ENCODE measurements at places on chromosomes 4 and X. TPM values are rescaled to one million over a fixed set of nuclear protein-coding genes. Genes with fewer than 3 reads are reported as not detected.

Gene PRSS12
- total RNA-seq, result 14.1 TPM

- no peak for DNase-seq
Observed at GRCh38 chr4:71231129-71232055, 107.4 kb upstream of the SLC4A4 start.

- no peak for DNase-seq
Observed at GRCh38 chrX:135520022-135520552, 373 bp upstream of the INTS6L start.

- no peak for DNase-seq
Observed at GRCh38 chr4:181745933-181746625, 497.1 kb upstream of the TENM3 start.

Gene SPANXB1
- not detected for total RNA-seq

DNA sequence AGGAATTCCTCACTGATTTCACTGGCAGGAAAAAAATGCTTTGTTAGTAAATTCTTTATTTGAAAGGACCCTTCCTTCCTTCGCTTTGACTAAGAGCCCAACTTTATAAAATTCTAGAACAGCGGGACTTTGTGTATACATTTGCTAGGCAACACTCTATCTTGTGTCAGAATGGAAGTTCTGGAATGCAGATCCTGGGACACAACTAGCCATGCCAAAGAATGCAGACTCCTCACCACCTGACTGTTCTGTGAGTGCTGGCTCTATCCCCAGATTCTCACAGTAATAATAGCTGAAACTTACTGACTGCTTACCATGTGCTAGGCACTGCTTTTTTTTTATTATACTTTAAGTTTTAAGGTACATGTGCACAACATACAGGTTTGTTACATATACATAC is 73.3 kb upstream of the ZDHHC15 start:
- DNase-seq, result no peak

Gene ZIC3
- total RNA-seq, result not detected

Gene ZNF157
- total RNA-seq, result 0.58 TPM

Gene SLITRK2
- total RNA-seq, result 5.4 TPM

- no peak for DNase-seq
Observed at GRCh38 chr4:121009578-121010478, 62.5 kb downstream of the NDNF start.

DNA sequence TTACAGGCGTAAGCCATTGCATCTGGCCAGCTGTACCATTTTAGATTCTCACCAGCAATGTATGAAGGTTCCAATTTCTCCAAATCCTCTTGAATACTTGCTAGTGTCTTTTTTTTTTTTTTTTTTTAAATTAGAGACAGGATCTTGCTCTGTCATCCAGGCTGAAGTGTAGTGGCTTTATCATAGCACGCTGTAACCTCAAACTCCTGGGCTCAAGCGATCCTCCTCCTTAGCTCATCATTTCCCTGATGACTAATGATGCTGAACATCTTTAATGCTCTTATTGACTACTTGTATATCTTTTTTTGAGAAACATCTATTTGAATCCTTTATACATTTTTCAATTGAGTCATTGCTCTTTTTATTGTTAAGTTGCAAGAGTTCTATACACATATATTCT is 40.3 kb downstream of the HDAC8 start:
- no peak for DNase-seq

Gene PGAM4
- not detected for total RNA-seq

DNA sequence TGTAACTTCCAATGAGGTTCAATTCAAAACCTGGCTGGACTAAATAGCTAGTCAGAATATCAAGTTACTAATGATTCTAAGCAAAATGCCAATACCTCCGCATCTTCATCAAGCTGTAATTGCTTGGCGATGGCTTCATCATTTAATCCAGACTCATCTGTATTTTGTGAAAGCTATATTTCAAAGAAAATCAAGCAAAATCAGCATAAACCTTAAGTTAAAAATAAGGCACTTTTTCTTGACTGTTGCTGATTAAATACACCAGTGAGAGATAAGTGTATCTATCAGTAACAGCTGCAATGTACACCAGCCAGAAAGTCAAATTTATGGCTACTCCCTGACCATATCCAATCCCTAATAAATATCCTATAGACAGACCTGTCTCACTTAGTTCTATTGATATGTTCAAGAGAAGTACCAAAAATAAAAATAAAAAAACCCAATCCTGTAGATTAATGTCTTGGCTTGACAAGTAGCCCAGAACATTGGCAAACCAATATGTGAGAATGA is 39.6 kb downstream of the RFC1 start:
- no peak for DNase-seq

DNA sequence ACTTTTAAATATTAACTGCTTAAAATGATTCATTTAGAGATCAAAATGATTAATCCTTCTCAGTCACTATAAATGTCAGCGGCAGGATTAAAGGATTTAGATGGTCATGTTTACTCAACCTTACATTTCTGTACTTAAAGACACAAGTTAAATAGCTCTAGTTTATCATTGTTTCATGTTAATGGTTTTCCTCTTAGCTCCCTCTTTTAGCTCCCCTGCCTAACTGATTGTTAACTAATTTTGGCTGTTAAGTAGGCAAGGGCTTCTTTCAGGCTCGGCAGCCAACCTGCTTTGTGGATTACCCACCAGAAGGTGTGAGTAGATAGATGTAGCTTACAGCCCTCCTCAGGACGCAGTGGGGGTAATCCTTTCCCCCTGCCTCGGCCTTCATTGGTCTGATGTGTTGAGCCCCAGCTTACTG is 96.0 kb downstream of the TENM3 start:
- no peak for DNase-seq

DNA sequence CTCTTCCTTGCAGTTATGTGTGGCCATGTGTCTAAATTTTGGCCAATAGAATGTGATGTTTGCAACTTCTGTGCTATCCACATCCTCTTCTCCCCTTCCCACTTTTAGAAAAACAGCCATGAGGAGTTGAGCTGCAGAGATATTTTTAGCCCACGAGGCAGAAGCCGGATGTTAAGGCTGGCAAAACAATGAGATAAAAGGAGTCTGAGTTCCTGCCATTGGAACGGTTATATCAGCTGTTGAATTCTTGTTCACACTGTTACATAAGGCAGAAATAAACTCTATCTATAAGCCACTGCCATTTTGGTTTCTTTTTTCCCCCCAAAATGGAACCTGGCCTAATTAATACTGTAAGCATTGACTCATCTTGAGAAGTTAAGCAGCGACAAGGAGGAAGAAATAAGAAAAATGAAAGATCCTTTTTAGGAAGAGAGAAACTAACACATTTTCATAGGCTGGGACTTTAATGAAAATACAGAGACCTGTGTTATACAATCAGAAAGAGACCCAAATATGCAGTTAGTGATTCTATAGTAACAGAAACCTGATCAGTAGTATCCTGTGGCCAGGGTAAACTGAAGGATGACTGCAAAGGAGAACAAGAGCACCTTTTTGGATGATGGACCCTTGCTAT is 200.5 kb downstream of the INPP4B start:
- DNase-seq, result no peak

Gene GNRHR
- not detected for total RNA-seq

- DNase-seq, result no peak
Observed at GRCh38 chrX:45806410-45807121, 605.9 kb upstream of the DIPK2B start.

- no peak for DNase-seq
Observed at GRCh38 chr4:38377195-38377594, 286.8 kb upstream of the KLF3 start.

Gene DCX
- total RNA-seq, result 21.4 TPM
